ENCODE measurements at places on chromosomes 5 and 9. TPM values are rescaled to one million over a fixed set of nuclear protein-coding genes. Genes with fewer than 3 reads are reported as not detected.

HRCT1 gene
- not detected for total RNA-seq

ACOT12 gene
- 0.98 TPM for total RNA-seq

IL9 gene
- total RNA-seq: not detected

SLC25A2 gene
- not detected for total RNA-seq

PCDHB12 gene
- 15.0 TPM for total RNA-seq

ADGRV1 gene
- total RNA-seq: 150 TPM

CARD9 gene
- total RNA-seq: under 0.01 TPM

TAF11L2 gene
- total RNA-seq: not detected

IRX2 gene
- under 0.01 TPM for total RNA-seq

KIF24 gene
- total RNA-seq: 1.2 TPM

PCDHB15 gene
- 16.0 TPM for total RNA-seq

ABCA1 gene
- total RNA-seq: 23.6 TPM

PCDHGA12 gene
- 7.9 TPM for total RNA-seq

ADAMTS6 gene
- 8.6 TPM for total RNA-seq

SPINK6 gene
- total RNA-seq: not detected

RNF14 gene
- 41.8 TPM for total RNA-seq

COL27A1 gene
- 1.5 TPM for total RNA-seq

SCGB3A2 gene
- total RNA-seq: not detected

SLC36A3 gene
- not detected for total RNA-seq

DEPDC1B gene
- total RNA-seq: 9.3 TPM

PRLR gene
- 1.5 TPM for total RNA-seq

C5orf52 gene
- not detected for total RNA-seq

PTGES gene
- 2.0 TPM for total RNA-seq

GRPEL2 gene
- 36.4 TPM for total RNA-seq

LECT2 gene
- total RNA-seq: not detected

PRELID2 gene
- 16.7 TPM for total RNA-seq

AGXT2 gene
- total RNA-seq: not detected

EQTN gene
- 1.2 TPM for total RNA-seq

Data from temporal lobe (tissue), 4 donors.